ENCODE measurements at places on chromosomes 1 and 21. TPM values are rescaled to one million over a fixed set of nuclear protein-coding genes. Genes with fewer than 3 reads are reported as not detected.

GRCh38 chr1:92786111-92786901 is 1.4 kb upstream of the EVI5 start:
- DNase-seq: no peak

DNA sequence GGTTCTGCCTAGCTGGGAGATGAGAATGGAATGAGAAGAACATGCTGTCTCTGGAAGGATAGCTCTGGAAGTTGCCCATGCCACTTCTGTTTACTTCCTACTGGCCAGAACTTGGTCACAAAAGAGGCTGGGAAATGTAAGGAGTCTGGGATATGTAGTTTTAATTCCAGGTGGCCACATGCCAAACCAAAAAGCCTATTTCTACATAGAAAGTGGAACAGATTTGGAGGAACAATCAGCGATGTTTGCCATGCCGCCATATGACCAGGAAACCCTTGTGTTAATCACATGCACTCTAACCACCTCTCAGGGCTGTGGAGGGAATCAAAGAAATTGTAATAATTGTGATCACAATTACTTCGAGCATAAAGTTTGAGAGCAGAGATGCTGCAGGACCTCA is 10.0 kb upstream of the OLIG2 start:
- DNase-seq: no peak

Gene SPATA17
- total RNA-seq: not detected

Gene LCE2B
- not detected for total RNA-seq

GRCh38 chr1:107124694-107125093 is 16.1 kb upstream of the NTNG1 start:
- DNase-seq: no peak

DNA sequence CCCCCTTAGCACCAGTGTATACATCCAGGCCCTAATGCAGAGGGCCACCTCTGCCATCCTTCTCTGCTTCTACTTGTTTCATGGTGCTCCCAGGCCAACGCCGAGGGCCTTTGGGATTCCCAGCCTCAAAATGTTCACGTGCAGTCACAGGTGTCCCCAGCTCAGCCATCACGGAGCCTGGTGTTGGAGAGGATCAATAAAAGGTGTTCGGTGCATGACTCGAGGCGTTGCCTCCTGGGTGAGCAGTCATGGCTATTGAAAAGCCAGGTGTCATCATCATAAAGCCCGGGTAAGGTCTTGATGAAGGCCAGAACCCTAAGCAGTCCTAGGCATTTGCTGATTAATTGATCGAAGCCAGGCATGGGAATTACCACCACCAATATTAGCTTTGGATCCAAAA is 76.1 kb downstream of the ABCA4 start:
- DNase-seq: no peak

Measured in vagina (tissue), 2 donors.